Stimulated activated CD4-positive, alpha-beta T cell treated with anti-CD3 and anti-CD28 coated beads, TNF-alpha, amount 100 ng/mL, for 1 hour (primary cell): ENCODE measurements at places on chromosomes 6 and 20.
A peak's percentile ranks its signal among the peaks of the same experiment; 100 is the strongest.

DNA sequence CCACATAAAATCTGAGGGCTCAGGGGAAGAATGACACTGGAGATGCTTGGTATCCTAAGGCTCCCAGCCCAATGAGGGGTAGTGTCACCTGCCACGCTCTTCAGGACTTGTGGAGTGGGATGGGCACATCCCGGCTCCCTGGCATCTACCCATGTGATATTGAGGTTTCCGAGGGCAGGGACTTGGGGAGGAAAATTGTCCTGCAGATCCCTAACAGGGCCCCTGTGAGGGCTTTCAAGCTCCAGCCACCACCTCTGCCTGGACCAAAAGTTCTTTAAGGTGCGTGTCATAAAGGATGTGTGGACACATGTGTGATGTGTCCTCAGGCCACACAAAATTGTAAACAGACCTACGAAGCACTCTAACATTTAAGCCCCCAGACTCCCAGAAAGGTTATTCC, 2.5 kb downstream of the SCML4 start:
- no peak for DNase-seq

- DNase-seq = no peak
These were observed 120.2 kb upstream of the RAB32 start for GRCh38 chr6:146423452-146423851.

DNA sequence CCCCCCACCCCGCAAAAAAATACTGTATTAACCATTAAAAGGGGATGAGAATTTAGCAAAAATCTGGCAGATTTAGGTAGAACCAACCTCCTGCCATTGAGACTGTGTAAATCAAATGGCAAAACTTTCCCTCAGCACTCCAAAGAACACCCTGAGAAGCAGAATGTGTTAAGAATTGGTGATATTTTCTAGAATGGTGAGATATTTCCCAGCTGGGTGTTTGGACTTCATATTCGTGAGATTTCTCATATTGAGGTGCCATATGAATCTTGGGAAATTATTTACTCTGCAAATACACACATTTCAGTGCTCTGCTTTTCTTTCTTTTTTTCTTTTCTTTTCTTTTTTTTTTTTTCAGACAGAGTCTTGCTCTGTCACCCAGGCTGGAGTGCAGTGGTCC, 66.3 kb upstream of the FOXO3 start:
- no peak for DNase-seq

DNA sequence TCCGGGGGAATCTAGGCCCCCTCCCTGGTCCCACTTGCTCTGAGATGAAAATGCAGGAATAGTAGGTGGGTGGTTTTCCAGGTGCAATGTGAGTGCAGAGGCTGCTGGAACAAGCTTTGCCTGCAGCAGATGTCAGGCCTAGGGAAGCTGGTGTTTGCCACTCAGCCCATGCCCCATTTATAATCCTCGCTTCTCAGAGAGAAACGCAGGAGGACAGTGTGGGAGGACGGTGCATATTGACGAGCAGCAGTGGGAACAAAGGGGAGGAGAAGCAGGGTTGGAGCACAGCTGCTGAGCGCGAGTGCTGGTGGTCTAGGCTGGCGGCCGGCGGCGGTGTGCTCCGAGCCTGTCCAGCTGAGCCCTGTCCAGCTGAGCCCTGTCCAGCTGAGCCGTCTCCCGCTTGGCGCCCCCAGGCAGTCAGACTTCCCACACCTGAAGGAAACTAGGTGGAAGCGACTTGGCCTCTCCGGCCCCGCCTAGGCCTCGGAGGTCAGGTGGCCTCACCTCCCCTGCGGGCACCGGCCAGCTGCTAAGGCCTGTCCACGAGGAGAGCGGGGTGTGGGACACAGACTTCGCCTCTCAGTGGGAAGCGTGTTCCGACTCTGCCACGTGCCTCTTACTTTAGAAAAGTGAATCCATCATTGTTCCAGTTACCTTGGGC, 49.7 kb upstream of the FRMD1 start:
- no peak for DNase-seq

DNA sequence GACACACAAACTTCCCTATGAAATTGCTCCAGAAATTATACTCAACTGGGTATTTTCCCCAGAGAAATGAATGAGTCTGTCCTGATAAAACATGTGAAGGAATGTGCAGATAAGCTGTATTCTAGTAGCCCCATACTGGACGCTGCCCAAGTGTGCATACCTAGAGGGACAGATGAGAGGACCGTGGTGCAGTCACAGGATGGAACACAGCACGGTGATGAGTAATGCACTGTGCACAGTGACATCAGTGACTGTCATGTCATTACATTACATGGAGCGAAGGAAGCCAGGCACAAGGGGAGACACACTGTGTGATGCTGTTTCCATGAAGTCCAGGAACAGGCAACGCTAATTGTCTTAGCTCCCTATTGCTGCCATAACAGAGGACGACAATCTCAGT, 155.5 kb downstream of the CDH4 start:
- DNase-seq = no peak

DNA sequence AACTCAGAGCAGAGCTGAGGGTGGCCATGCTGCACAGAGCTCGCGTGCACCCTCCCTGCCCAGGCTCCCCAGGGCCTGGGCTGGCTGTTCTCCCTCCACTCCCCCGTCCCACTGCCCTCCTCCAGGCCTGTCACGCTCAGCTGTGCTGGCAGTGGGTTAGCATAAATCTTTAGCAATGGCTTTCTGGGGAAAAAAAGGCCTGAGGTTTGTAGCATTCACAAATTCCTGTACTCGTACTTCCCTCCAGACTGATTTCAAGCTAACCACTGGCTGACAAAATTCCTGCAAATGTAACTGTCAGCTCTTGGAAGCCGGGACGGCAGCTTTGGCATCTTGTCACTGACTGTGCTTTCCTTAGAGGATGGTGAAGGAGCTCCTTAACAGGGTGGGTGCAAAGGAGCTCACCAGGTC, 22.3 kb upstream of the SMOC2 start:
- DNase-seq = no peak

- DNase-seq = no peak
These were observed 100.3 kb downstream of the TMEM242 start for GRCh38 chr6:157223021-157223430.

- no peak for DNase-seq
These were observed 109.4 kb downstream of the TBXT start for GRCh38 chr6:166058064-166058739.

DNA sequence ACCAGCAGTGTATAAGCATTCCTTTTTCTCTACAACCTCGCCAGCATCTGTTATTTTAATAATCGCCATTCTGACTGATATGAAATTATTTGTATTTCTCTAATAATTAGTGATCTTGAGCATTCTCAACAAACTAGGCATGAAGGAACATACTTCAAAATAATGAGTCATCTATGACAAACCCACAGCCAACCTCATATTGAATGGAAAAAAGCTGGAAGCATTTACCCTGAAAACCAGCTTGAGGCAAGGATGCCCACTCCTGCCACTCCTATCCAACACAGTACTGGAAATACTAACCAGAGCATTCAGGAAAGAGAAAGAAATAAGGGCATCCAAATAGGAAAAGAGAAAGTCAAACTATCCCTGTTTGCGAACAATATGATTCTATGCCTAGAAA, 390.6 kb upstream of the ID4 start:
- no peak for DNase-seq

GRCh38 chr6:43203718-43204095, 21.7 kb downstream of the CUL9 start:
- no peak for DNase-seq

- no peak for DNase-seq
These were observed 62.4 kb upstream of the QKI start for GRCh38 chr6:163352011-163352685.

DNA sequence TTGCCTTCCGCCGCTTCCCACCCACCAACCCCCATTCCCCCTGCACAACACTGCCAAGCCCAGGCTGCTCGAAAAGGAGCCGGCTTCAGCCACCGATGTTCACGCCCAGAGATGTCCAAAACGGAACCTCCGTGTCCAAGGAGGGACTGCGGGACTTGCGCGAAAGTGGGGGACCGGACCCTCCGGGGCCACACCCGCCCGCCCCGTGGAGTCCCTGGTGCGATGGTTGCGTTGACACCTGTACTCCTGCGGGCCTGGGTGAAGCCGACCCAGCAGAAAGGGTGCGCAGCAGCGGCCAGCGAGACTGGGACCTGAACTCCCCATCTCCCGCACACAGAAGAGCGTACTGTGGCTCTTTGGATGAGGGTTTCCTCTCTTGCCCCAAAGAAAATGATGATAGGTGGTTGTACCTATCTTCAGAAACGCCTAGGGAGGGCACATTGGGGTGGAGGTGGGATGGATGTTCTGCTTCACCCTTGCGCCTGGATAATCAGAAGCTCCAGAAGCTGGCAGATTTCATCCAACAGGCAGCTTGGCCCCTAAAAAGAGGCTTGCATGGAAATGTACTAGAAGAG, 1.9 kb upstream of the VGLL2 start:
- DNase-seq = no peak

DNA sequence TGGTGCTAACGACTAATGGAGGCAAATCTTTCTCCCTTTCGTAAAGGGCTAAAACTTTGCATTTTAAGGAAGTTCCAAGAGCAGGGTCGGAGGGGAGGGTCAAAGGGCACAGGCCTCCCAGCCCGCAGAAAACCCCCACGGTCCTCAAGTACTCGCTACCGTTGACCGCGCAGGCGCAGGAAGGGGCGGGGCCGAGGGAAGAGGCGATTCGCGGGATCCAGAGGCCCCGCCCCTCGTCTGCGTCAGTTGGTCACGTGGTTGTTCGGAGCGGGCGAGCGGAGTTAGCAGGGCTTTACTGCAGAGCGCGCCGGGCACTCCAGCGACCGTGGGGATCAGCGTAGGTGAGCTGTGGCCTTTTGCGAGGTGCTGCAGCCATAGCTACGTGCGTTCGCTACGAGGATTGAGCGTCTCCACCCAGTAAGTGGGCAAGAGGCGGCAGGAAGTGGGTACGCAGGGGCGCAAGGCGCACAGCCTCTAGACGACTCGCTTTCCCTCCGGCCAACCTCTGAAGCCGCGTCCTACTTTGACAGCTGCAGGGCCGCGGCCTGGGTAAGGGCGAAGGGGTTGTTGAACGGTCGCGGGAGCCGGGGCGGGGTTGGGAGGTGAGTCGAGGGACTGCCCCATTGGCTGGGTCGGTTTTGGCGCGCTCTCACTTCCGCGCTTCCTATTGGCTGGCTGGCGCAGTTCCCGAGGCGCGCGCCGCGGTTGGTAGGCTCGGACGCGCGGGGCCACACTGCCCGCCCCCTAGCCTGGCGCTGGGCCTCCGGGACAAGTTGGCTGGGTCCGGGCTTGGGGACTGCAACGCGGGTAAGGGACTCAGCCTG, at the start of gene GMNN:
TSS of gene GMNN (plus strand) at position 242 of the 824 bp plus-strand sequence. CDS start 2,310 bp downstream, outside the sequence.
- DNase-seq = peak; percentile 99

DNA sequence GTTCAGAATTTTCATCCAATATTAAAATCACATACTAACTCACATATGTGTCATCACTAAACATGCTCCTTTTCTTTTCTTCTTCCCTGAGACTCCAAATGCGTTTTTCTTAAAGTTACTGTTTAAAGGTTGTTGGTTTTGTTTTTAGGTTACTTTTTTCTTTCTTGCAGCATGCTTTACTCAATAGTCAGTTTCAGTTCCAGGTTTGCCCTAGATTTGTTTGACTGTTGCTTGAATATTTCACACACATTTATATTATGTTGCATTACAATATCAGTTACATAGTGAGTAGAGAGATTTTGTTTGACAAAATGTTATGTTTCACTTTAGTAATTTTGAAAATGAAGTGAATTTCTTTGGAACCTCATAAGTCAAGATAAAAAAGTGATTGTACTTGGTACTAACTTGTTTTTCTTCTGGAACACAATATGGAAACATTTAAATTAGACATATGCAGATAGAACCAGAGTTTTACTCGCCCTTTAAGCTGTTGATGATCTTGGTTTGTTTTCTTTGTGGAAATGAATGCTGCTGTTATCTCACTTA, 27.3 kb downstream of the FNDC1 start:
- no peak for DNase-seq

DNA sequence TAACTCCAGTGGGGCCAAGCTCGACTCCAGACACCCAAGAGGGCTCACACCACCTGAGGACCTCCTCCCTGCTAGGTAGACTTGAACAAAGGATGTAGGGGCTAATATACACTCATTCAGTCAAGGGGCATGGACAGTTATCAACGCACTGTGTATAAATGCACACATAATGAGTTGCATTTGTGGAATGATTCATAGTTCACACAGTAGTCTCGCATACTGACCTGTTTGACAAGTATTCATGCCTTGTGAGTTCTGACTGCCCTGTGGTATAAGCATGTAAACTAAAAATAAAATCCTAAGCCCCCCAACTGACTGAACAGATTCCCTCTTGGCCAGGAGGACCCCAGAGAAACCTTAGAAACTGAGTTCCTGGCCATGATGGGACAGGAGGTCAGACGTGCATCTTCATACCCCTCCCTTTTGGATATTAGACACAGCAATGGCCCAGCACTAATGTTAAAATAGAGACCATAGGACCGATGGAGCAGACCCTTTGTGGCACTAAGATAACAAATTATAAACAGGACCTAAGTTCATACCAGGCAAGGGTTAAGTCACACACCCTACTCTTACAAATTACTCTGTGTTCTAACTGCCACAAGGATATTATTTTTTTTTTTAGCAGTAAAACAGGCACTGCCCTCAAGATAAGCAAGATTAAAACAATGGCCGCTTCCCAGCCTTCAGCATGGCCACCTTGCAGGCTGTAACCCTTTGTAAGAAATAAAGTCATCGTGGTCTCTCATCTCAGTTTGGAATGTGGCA, 124.4 kb downstream of the TTLL2 start:
- no peak for DNase-seq
